Left lung (tissue), 14 donors: ENCODE measurements at places on chromosomes 2 and 18. TPM values are rescaled to one million over a fixed set of nuclear protein-coding genes. Genes with fewer than 3 reads are reported as not detected.

- H3K27ac ChIP-seq: no peak overlapping the region
- no peaks in the 10 kb centered on the region for H3K4me1 ChIP-seq
- no peak overlapping the region for H3K4me3 ChIP-seq
Observed at GRCh38 chr2:88114889-88115288, 13.0 kb downstream of the FABP1 start.

- H3K27me3 ChIP-seq: no peaks in the 10 kb centered on the region
- no peaks in the 10 kb centered on the region for H3K36me3 ChIP-seq
- H3K27ac ChIP-seq: no peak overlapping the region
- H3K4me3 ChIP-seq: no peak overlapping the region
Observed at GRCh38 chr2:187329586-187329985, 118.5 kb downstream of the CALCRL start.

DNA sequence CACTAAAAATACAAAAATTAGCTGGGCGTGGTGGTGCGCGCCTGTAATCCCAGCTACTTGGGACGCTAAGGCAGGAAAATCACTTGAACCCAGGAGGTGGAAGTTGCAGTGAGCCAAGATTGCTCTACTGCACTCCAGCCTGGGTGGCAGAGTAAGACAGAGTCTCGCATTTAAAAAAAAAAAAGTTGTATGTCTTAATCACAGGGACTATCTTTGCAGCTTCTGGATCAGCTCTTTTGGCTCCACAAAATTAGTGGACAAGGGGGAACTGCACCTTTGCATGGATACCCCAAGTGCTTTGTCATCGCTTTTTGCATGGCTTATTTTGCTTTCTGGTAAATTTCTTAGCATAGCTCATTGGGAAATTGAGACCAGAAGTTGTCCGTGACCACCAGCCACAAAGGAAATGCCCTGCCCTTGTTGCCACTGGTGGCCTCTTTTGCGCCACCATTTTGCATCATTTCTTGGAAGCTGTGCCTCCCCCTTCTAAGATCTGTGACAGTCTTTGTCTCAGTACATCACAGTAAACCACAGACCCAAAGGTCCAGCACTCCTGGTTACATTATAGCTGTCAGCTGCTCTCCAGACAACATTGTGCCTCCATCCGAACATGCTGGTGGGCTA, 43.9 kb upstream of the PCBP1 start:
- H3K36me3 ChIP-seq: peaks cover 16% of the 10 kb centered on the region
- peak overlapping the region; percentile 27 for H3K27ac ChIP-seq
- H3K4me1 ChIP-seq: peaks cover 3% of the 10 kb centered on the region
- no peaks in the 10 kb centered on the region for H3K27me3 ChIP-seq
- peak; percentile 80 for DNase-seq
- H3K4me3 ChIP-seq: no peak overlapping the region

DNA sequence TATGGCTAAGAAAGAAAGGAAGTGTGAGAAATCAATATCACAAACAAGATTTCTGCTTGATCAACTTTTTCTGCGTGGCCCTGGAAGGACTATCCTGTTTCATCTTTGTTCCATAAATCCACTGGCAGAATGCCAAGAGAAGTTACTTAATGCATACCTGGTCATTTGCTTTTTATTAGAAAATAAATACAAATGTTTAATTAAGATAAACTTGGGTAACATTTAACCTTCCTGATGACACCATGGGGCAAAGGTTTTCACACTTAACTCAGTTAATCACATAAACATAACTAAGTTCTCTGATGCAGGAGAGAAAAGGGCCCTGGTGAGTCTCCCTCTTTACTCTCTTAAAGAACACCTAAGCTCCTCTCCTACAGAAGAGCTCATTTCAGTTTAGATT, 203.3 kb downstream of the AFF3 start:
- no peaks in the 10 kb centered on the region for H3K4me1 ChIP-seq
- no peaks in the 10 kb centered on the region for H3K27me3 ChIP-seq
- no peaks in the 10 kb centered on the region for H3K36me3 ChIP-seq
- H3K27ac ChIP-seq: no peak overlapping the region

GRCh38 chr2:206981086-206981674, 41.9 kb downstream of the CPO start:
- no peak for DNase-seq
- H3K4me3 ChIP-seq: no peak overlapping the region
- H3K4me1 ChIP-seq: peaks cover 3% of the 10 kb centered on the region
- no peak overlapping the region for H3K27ac ChIP-seq

GRCh38 chr2:235928751-235929370, 239.3 kb downstream of the GBX2 start:
- peaks cover 19% of the 10 kb centered on the region for H3K36me3 ChIP-seq
- no peak overlapping the region for H3K4me3 ChIP-seq
- no peak for DNase-seq
- H3K4me1 ChIP-seq: no peaks in the 10 kb centered on the region

DNA sequence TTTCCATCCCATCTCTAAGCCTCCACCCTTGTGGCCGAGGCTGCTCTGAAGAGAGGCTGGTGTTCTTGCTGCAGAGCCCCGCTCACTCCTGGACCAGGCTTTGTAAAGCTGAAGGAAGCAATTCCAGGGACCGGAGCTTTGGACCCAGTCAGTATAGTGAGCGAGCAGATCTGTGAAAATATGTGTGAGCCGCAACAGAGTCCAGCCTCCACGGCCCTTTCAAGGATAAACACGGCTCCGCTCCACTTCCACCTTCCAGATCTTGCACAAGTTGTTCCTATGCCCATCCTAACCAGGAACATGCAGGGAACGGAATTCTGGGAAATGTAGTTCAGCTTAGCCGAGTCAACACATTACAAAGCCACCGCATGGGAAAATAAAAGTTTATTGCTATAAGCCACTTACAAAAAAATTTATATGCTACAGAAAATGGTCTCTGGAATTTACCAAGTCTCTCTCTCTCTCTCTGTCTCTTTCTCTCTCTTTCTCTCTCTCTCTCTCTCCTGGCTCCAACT, 151.7 kb upstream of the ZNF521 start:
- no peak overlapping the region for H3K27ac ChIP-seq
- no peaks in the 10 kb centered on the region for H3K4me1 ChIP-seq
- H3K27me3 ChIP-seq: no peaks in the 10 kb centered on the region
- H3K4me3 ChIP-seq: peak overlapping the region; percentile 29
- H3K36me3 ChIP-seq: no peaks in the 10 kb centered on the region

- DNase-seq: no peak
- no peak overlapping the region for H3K27ac ChIP-seq
- H3K27me3 ChIP-seq: peaks cover 50% of the 10 kb centered on the region
- peaks cover 8% of the 10 kb centered on the region for H3K4me1 ChIP-seq
- no peaks in the 10 kb centered on the region for H3K36me3 ChIP-seq
- H3K4me3 ChIP-seq: no peak overlapping the region
Observed at GRCh38 chr2:121279476-121280220, 5.4 kb downstream of the TFCP2L1 start.

- H3K4me3 ChIP-seq: no peak overlapping the region
- no peak for DNase-seq
- peak overlapping the region; percentile 48 for H3K27ac ChIP-seq
- H3K27me3 ChIP-seq: no peaks in the 10 kb centered on the region
- peaks cover 29% of the 10 kb centered on the region for H3K4me1 ChIP-seq
Observed at GRCh38 chr18:23356915-23357601, 96.0 kb upstream of the RIOK3 start.

- no peaks in the 10 kb centered on the region for H3K27me3 ChIP-seq
- H3K4me3 ChIP-seq: no peak overlapping the region
- peak; percentile 24 for DNase-seq
- no peak overlapping the region for H3K27ac ChIP-seq
- no peaks in the 10 kb centered on the region for H3K4me1 ChIP-seq
- peaks cover 4% of the 10 kb centered on the region for H3K36me3 ChIP-seq
Observed at GRCh38 chr2:240462707-240463273, 27.3 kb downstream of the GPC1 start.

DNA sequence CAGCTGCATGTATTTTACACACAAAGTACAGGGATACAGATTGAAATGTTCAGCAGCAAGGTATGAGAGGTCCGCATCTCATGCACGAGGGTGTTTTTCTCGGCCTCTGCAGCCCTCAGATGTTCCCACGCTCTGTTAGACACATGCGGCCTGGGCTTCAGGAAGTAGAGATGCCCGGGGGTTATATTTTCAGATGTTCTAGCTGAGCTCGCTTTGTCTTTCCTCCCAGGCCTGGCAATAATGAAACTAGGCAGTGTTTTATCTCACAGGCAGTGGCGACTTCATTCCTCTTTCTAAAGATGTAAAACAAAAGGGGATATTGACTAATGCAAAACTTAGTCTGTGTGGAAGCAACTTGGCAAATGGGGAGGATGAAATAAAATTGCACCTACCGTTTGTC, 190.7 kb downstream of the GBX2 start:
- no peaks in the 10 kb centered on the region for H3K36me3 ChIP-seq
- H3K4me3 ChIP-seq: no peak overlapping the region
- DNase-seq: no peak

- no peaks in the 10 kb centered on the region for H3K36me3 ChIP-seq
- no peak overlapping the region for H3K27ac ChIP-seq
- H3K4me3 ChIP-seq: no peak overlapping the region
Observed at GRCh38 chr18:35430721-35431373, 53.7 kb upstream of the ZNF396 start.

DNA sequence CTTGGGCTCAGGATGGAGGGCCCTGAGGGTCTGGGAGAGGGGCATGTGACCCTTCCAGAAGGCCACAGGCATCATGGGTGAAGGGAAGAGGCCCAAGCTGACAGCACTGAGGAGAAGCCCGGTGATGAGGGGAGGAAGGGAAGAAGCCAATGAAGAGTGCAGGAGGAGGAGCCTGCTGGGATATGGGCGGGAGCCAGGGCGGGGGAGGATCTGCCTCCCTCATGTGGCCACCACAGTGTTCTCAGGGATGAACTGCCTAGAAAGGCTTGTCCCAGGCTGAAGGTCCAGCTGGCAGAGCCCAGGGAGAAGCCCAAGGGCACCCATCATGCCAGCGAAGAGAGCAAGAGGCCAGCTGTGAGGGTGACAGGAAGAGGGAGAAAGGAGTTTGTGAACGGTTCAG, 24.6 kb upstream of the PLB1 start:
- H3K27ac ChIP-seq: no peak overlapping the region
- peaks cover 23% of the 10 kb centered on the region for H3K4me1 ChIP-seq
- no peaks in the 10 kb centered on the region for H3K36me3 ChIP-seq
- no peak overlapping the region for H3K4me3 ChIP-seq
- no peaks in the 10 kb centered on the region for H3K27me3 ChIP-seq
- no peak for DNase-seq

DNA sequence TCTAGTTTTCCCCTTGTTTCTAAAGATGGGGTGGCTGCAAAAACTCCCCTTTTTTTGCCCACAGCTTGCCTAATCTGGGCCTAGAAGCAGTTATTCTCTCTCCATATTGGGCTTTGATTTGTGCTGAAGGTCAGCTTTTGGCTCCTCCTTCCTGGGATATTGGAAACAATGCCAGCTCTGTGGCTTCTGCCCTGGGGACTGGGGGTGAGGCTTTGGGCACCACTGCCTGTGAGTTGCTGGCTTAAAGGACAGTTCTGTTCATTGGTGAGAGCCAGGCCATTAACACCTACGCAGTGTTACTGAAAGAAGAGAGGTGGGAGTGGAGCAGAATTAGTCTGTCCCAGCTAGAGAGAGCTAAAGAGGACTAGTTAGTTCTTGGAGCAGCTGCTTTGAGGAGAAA, 4.3 kb downstream of the UBXN2A start:
- H3K4me1 ChIP-seq: peaks cover 20% of the 10 kb centered on the region
- no peaks in the 10 kb centered on the region for H3K36me3 ChIP-seq
- no peak for DNase-seq
- H3K27ac ChIP-seq: no peak overlapping the region
- H3K27me3 ChIP-seq: no peaks in the 10 kb centered on the region
- H3K4me3 ChIP-seq: no peak overlapping the region

- no peaks in the 10 kb centered on the region for H3K36me3 ChIP-seq
- no peak overlapping the region for H3K27ac ChIP-seq
- H3K4me3 ChIP-seq: no peak overlapping the region
- H3K4me1 ChIP-seq: peaks cover 39% of the 10 kb centered on the region
- H3K27me3 ChIP-seq: no peaks in the 10 kb centered on the region
- DNase-seq: no peak
Observed at GRCh38 chr2:39780825-39781600, 2.0 kb upstream of the THUMPD2 start.

DNA sequence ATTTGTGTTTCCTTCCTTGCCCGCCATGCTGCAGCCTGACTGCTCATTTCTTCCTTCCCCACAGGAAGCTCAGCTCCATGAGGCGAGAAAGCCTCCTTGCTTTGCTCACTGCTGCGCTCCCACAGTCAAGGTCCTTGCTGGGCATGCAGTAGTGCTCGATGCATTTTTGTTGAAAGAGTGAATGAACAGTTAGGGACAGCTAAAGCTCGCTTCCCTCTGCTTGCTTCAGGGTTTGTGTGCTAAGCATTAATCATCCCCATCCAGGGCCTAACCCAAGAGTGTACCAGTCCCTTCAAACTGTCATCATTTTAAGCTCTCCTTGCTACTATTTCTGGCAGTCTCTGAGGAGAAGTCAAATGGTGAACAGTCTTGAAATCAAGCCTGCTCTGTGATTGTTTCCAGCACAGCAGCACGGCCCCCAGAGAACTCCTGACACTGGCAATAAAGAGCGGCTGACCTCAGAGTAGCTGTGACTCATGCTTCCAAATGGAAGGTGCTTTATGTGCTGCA, 171.7 kb upstream of the SOX11 start:
- no peaks in the 10 kb centered on the region for H3K4me1 ChIP-seq
- no peak overlapping the region for H3K27ac ChIP-seq
- DNase-seq: no peak

GRCh38 chr2:97834610-97835009, 121.2 kb downstream of the ZAP70 start:
- H3K36me3 ChIP-seq: peaks cover 26% of the 10 kb centered on the region
- H3K4me1 ChIP-seq: no peaks in the 10 kb centered on the region
- H3K27me3 ChIP-seq: no peaks in the 10 kb centered on the region
- no peak for DNase-seq
- H3K4me3 ChIP-seq: no peak overlapping the region
- no peak overlapping the region for H3K27ac ChIP-seq

DNA sequence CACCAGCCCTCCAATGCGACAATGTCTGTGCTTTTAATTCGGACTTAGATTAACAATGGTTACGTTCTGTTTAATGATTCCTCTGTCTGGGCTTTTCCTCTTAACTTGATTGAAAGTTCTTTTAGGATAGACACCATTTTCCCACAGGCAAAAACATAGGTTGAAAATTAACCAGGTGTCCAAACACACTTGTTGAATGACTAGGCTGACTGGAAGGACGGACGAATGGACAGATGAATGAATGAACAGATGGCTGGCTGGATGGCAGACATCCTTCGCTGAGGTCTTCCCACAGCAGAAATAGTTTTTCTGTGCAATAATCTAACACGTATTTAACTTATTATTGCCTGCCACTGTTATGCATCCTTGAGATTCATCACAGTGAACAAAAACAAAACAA, 298.8 kb downstream of the SRBD1 start:
- no peaks in the 10 kb centered on the region for H3K27me3 ChIP-seq
- no peaks in the 10 kb centered on the region for H3K36me3 ChIP-seq
- H3K4me1 ChIP-seq: no peaks in the 10 kb centered on the region

PDE11A gene
- total RNA-seq: 0.34 TPM

AMER3 gene
- total RNA-seq: not detected

RAB6C gene
- not detected for total RNA-seq

PREB gene
- total RNA-seq: 50.8 TPM

CPLX4 gene
- total RNA-seq: not detected

CSRNP3 gene
- total RNA-seq: 1.5 TPM

TRABD2A gene
- 3.0 TPM for total RNA-seq

C2orf72 gene
- 0.67 TPM for total RNA-seq

PTCD3 gene
- 76.8 TPM for total RNA-seq

POU3F3 gene
- total RNA-seq: not detected

LIMS2 gene
- 50.5 TPM for total RNA-seq

PRKAG3 gene
- total RNA-seq: not detected
